ENCODE measurements at places on chromosomes 4 and X. TPM values are rescaled to one million over a fixed set of nuclear protein-coding genes. Genes with fewer than 3 reads are reported as not detected.

Gene RHOXF1
- not detected for total RNA-seq

Gene MSX1
- total RNA-seq, result 0.10 TPM

Gene SPANXA1
- total RNA-seq, result not detected

Gene EMCN
- not detected for total RNA-seq

Gene UGT2B7
- not detected for total RNA-seq

Gene TMSB15A
- 0.56 TPM for total RNA-seq

Gene ARHGAP24
- 0.62 TPM for total RNA-seq

Gene UGT8
- 0.30 TPM for total RNA-seq

Gene TXK
- 13.3 TPM for total RNA-seq

Gene XAGE1B
- total RNA-seq, result not detected

Gene HDAC8
- 17.9 TPM for total RNA-seq

Gene ITIH6
- total RNA-seq, result not detected

Gene FREM3
- not detected for total RNA-seq

Gene HTN3
- total RNA-seq, result not detected

Gene CDS1
- total RNA-seq, result 0.12 TPM

Gene SLC10A3
- 19.0 TPM for total RNA-seq

Gene ZNF41
- total RNA-seq, result 8.8 TPM

Gene FAM149A
- total RNA-seq, result 0.52 TPM

Gene CTAG1B
- not detected for total RNA-seq

Gene SASH3
- total RNA-seq, result 123 TPM

Gene CCSER1
- total RNA-seq, result 0.42 TPM

Gene DMP1
- not detected for total RNA-seq

Gene FAM156B
- 15.8 TPM for total RNA-seq

Gene TIGD4
- 0.42 TPM for total RNA-seq

Gene MAGEA10
- total RNA-seq, result not detected

Gene CPE
- total RNA-seq, result not detected

Gene C4orf51
- total RNA-seq, result not detected

Gene PTCHD1
- total RNA-seq, result not detected

Gene CSAG2
- not detected for total RNA-seq

Gene CSAG1
- not detected for total RNA-seq

Gene MTMR8
- 6.1 TPM for total RNA-seq

Gene SLC9B1
- total RNA-seq, result 1.0 TPM

Gene PGAM4
- total RNA-seq, result not detected

Gene F11
- not detected for total RNA-seq

Gene ARX
- not detected for total RNA-seq

Gene CITED1
- total RNA-seq, result not detected

Gene KCNE5
- 0.14 TPM for total RNA-seq

Gene SSX2B
- not detected for total RNA-seq

Gene MID1
- total RNA-seq, result 0.70 TPM

Gene MAGEA2B
- total RNA-seq, result not detected

Gene DUX4
- total RNA-seq, result not detected

Gene SPANXD
- total RNA-seq, result not detected

Gene RPL34
- 1,572 TPM for total RNA-seq

Gene PNMA5
- not detected for total RNA-seq

Gene APLN
- 2.4 TPM for total RNA-seq

Gene PAGE1
- not detected for total RNA-seq

Gene FHDC1
- 0.06 TPM for total RNA-seq

Gene CDX4
- not detected for total RNA-seq

Gene CFAP99
- total RNA-seq, result not detected

Gene CD40LG
- total RNA-seq, result 2.3 TPM

Gene CCDC110
- 0.18 TPM for total RNA-seq

Gene INTS12
- total RNA-seq, result 28.0 TPM

Gene TMEM47
- not detected for total RNA-seq

Gene RNF175
- total RNA-seq, result not detected

Gene ASB9
- total RNA-seq, result 0.54 TPM

Data from activated naive CD8-positive, alpha-beta T cell treated with anti-CD3 and anti-CD28 coated beads for 36 hours (primary cell).